ENCODE measurements at places on chromosomes 1 and 21.

GRCh38 chr1:93613898-93614297 lies 67.7 kb downstream of the BCAR3 start:
- DNase-seq, result no peak

DNA sequence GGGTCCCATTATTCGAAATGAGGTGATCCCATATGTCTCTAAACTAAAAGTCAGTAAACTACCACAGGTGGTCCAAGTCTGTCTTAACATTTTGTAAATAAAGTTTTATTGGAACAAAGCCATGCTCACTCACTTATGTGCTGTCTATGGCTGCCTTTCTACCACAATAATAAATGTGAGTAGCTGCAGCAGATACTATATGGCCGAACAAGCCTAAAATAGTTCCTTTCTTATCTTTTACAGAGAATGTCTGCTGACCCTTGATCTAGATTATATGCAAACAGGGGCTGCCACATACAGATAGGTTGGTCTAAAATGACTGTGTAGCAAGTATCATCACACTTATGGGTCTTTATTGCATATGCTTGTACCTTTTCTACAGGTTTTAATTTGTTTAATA lies 140.0 kb downstream of the VAV3 start:
- no peak for DNase-seq

DNA sequence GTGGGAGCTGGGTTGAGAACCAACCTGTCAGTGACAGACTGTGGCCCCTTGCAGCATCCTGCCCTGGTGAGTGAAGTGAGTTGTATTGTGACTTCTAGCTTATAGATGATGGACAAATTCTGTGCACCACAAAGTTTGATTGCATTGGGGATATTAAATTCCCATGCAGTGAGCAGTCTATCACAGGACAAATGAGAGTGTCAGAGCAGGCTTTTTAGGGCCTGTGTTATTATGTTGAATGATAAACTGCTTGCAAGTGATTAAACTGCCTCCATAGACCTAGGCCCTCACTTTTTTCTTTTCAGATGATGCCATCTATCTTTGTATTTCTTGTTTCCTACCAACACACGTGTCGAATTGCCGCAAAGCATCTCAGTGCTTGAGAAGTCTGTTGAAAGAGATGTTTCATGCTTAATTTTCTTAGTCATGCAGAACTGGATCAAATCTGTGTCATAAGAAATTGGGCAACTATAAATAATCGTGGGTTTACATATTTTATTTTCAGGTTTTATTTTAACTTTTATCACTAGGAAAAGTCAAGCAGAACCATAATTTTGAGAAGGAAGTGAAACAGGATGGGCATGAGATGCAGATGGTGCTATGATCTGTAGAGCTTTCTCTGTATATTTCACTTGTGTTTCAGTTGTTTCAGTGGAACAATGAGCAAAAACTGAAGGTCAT lies 199.2 kb downstream of the S1PR1 start:
- DNase-seq, result no peak

- no peak for DNase-seq
These were observed 131.1 kb downstream of the KIAA0319L start for GRCh38 chr1:35426097-35426586.

DNA sequence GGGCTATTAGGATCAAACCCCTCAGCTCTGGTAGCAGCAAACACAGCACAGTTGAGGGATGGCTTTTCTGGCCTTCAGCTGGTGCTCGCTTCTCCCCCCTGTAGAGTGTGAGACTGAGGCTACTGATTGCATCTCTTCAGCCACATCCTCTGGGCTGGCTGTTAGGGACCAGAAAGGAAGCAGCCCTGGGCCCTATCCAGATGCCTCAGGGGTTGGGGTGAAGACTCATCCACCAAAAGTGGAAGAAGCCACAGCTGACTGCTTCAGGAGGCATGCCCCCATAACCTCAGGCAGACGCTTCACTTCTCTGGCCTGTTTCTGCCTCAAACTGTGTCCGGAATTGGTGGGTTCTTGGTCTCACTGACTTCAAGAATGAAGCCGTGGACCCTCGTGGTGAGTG lies 6.2 kb upstream of the TMEM200B start:
- DNase-seq, result no peak

DNA sequence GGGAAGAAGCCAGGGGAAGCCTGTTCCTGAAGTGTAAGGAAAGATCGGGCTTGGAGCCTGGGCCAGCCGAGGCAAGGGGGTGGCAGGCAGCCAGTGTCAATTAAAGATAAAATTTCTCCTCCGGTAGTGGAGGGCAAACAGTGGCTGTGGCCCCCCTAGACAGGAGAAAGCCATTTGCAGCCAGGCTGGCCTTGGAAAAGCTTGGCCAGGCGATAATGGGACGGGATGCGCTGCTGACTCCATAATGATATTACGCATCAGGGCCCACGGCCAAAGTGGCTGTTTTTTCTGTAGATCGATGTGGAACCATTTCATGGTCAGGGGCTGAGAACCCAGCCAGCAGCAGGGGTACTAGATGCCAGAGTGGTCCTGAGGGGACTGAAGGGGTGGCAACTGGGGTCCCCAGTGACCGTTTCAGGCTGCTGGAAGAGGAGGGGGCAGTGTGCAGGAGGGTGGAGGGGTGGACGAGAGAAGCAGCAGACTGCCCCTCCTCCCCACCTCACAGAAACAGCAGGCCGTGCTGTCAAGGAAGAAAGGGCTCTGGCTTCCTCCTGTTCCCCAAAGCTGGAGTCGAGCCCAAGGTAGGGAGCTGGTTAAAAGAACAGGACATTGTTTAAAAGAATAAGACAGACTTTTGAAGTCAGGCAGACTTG lies 25.2 kb downstream of the KCNC4 start:
- DNase-seq, result no peak

GRCh38 chr1:89466307-89466930 lies 58.2 kb upstream of the LRRC8B start:
- no peak for DNase-seq

DNA sequence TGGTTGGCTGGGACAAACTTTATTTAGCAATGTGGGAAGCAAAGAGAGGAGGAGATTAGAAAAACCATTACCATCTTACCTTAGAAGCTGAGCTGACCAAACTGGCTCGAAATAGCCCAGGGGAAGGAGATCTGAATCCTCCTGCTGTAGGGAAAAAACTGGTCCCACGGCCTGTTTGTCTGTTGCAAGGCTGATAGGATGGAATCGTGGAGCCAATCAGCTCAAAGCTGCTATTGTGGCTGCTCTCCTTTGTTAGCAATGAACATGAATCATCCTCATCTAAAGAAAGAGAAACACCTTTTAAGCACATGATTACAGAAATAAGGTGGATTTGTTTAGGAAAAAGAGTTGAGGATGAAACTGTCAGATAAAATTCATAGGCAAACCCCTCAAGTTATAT lies 21.5 kb downstream of the CLSPN start:
- DNase-seq, result no peak

GRCh38 chr1:91553177-91553591 lies 52.5 kb downstream of the CDC7 start:
- no peak for DNase-seq

GRCh38 chr1:197761654-197762053 lies 13.6 kb downstream of the DENND1B start:
- DNase-seq, result no peak

DNA sequence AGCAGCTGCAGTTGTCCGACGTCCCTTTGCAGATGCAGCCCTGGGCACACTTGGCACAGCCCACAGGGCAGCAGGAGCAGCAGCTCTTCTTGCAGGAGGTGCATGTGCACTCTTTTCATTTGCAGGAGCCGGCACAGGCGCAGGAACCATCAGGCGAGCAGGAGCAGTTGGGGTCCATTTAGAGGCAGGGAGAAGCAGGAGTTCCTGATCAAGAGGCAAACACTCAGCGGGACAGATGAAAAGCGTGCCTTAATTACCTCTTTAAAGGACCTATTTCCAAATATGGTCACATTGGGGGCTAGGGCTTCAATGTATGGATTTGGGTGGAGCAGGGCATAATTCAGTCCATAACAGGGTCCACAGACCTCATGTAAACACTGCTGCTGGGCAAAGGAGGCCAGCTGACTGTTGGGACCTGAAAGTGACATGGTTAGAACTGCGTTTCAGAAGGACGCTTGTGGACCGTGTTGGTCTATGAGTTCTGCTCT lies 4.3 kb upstream of the CPLANE2 start:
- no peak for DNase-seq

- no peak for DNase-seq
These were observed 206.1 kb downstream of the BACH1 start for GRCh38 chr21:29504751-29505321.

- DNase-seq, result no peak
These were observed 1.0 kb upstream of the JAM2 start for GRCh38 chr21:25637851-25638659.

DNA sequence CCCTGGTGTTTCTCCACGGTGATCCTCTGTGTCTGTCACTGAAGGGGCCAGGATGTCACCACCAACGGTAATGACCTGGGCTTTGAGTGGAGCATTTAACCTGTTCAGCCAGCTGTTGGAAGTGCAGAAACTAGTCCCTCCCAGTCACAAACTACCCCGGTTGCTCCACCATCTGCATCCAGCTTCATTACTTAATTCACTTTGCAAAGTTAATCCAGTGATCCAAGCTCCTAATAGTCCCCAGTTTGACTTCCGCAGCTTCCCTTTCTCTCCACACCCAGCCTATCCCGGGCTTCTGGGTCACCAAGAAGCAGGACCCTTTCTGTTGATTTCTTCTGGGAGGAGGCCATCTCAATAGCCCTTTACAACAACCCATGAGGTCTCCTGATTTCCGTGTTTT lies 63.5 kb downstream of the MDM4 start:
- DNase-seq, result no peak

DNA sequence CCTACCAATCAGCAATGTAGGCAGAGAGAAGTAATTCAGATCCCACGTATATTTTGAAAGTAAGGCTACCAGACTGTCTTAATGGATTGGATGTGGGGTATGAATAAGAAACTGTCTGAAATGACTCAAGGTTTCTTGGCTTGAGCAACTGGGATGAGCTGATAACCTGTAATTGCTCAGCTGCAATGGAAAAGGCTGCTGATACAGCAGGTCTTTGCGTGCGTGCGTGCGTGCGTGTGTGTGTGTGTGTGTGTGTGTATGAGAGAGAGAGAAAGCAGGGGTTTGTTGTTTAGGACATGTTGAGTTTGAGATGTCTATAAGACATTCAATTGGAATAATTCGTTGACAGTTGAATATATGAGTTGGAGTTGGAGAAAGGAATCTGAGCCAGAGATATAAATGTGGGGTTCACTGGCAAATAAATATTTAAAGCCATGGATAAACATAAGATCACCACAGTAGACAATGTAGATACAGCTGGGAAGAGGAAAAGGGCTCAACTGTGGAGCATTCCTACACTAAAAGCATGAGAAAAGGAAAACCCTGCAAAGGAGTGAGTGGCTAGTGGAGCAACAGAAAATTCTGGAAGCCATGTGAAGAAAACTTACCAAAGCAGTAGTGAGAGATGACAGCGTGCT lies 72.9 kb downstream of the UCHL5 start:
- DNase-seq, result no peak

DNA sequence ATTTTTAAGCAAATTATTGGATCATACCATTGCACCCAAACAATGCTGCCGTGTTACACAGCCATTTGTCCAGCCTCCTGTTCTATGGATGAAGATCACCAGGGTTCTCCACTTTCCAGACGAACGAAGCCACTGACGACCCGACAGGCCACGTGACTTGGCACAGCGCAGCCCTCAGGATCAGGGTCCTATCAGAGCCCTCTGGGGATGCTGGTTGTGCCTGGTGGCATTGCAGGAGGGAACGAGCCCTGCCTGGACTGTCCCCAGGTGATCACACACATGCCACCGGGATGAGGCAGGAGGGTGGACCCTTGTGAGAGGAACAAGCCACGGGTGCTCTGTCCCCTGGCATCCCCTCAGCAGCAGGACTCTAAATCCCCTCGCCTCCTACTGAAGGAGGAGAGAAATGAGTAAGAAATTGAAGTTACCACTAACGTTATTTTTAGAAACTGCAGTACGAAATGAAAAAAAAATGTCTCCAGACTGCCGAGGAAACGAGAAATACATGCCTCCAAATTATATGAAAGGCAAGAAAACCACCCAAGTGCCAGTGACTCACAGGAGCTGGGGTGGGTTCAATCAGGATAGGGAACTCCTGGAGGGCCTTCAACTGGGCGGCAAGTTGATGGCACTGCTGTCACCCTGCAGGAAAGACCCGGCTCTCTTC lies 58.7 kb upstream of the PDE9A start:
- DNase-seq, result no peak

GRCh38 chr1:65495137-65495536 lies 74.7 kb downstream of the LEPR start:
- no peak for DNase-seq

DNA sequence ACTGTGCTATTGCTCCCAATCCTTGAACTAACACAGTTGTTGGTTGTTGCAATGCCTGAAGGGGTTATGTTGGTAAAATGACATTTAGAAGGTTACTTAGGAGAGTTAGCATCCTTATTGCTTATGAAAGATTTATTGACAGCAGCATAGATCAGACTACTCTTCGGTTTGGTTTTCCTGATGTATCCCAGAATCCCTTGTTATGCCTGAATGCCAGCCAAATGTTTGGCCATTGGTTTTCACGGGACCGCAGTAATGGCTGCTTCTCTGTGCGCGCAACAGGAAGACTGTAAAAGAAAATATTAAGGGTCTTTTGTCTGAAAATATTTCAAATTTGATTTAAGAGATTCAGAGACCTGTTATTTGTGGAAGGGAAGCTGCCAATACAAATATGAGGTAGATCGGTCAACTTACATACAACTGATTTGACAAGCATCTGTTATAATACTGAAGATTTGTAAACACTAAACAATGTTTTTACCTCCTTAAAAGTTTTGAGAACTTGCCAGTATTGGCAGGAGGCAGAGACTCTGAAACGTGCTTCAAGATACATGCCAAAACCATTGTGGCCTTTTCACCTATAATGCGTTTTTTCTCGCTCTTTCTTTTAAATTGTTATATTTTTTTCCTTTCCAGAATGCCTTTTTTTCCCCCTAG lies 8.3 kb downstream of the NFIA start:
- DNase-seq, result no peak

- no peak for DNase-seq
These were observed 6.1 kb upstream of the MASP2 start for GRCh38 chr1:11052839-11053757.

DNA sequence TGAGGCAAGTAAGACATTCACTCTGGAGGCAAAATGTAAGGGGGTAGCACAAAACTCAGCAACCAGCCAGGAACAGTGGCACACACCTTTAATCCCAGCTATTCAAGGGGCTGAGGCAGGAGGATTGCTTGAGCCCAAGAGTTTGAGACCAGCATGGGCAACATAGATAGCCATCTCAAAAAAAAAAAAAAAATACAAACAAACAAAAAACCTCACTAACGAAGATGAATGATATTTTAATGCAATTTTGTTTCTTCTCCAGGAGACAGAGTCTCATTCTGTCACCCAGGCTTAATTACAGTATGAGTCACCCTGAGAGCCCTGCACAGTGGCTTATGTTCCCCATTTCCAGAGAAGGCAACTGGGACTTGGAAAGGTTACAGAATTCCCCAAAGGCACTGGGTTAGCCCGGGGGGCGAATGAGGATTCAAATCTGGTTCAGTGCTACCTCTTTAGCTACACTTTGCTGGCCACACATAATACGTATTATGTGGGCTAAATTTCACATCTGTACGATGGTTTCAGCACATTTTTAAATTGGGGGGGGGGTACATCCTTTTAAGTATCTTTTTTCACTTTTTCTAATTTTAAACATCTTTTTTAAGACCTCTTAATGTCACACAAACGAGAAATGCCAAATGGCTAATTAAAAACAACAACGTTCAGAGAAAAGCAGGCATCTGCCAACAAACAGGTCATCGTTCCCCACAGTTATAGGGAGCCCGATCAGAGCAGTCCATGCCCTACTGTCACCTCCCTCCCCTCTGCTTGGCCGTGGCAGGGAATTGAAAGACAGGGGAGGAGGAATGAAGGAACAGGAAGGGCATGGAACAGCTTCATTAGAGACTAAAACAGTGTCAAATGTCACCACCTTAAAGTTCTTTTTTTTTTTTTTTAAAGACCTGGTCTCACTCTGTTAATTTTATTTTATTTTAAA lies 3.5 kb downstream of the CELA2A start:
- no peak for DNase-seq
